ENCODE measurements at places on chromosomes 1 and 21. TPM values are rescaled to one million over a fixed set of nuclear protein-coding genes. Genes with fewer than 3 reads are reported as not detected.

FAM229A gene
- total RNA-seq = 2.4 TPM

RPTN gene
- not detected for total RNA-seq

SLC19A2 gene
- 16.5 TPM for total RNA-seq

ADGRL2 gene
- 42.2 TPM for total RNA-seq

TMEM54 gene
- total RNA-seq = 10.9 TPM

BCL10 gene
- total RNA-seq = 8.6 TPM

S100A14 gene
- total RNA-seq = 6.3 TPM

ADAMTS4 gene
- 13.0 TPM for total RNA-seq

C1QB gene
- 165 TPM for total RNA-seq

PAPPA2 gene
- total RNA-seq = 0.35 TPM

RHEX gene
- total RNA-seq = 0.81 TPM

C1orf21 gene
- 54.5 TPM for total RNA-seq

BACE2 gene
- 14.5 TPM for total RNA-seq

RGS1 gene
- total RNA-seq = 0.32 TPM

ELAPOR1 gene
- total RNA-seq = 0.22 TPM

CRABP2 gene
- total RNA-seq = not detected

INSRR gene
- 0.46 TPM for total RNA-seq

All from Right ventricle myocardium inferior (tissue), 1 donor.